ENCODE measurements at places on chromosomes 5 and 9. TPM values are rescaled to one million over a fixed set of nuclear protein-coding genes. Genes with fewer than 3 reads are reported as not detected.

GRCh38 chr9:86721843-86722705 lies 225.2 kb downstream of the GAS1 start:
- peak; percentile 76 for DNase-seq

FAM163B gene
- polyA plus RNA-seq, result 0.86 TPM

- no peak for DNase-seq
These were observed 30.0 kb downstream of the NKD2 start for GRCh38 chr5:1038417-1039209.

- DNase-seq, result peak; percentile 21
These were observed 687 bp downstream of the LYSMD3 start for GRCh38 chr5:90528601-90529193.

- no peak for DNase-seq
These were observed 25.4 kb upstream of the ZSWIM6 start for GRCh38 chr5:61306531-61307131.

DNA sequence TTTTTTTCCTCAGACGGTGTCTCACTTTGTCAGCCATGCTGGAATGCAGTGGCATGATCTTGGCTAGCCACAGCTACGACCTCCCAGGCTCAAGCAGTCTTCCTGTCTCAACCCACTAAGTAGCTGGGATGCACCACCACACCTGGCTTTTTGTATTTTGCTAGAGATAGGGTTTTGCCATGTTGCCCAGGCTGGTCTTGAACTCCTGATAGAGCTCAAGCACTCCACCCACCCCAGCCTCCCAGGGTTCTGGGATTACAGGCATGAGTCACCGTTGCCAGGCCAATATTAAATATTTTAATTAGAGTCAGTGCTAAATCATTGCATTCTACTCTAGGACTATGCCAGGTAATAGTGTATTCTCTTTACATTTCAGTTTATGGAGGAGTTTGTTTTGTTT lies 41.5 kb downstream of the UBE2R2 start:
- no peak for DNase-seq

TMEM232 gene
- polyA plus RNA-seq, result 1.5 TPM

GAS1 gene
- 46.3 TPM for polyA plus RNA-seq

DNA sequence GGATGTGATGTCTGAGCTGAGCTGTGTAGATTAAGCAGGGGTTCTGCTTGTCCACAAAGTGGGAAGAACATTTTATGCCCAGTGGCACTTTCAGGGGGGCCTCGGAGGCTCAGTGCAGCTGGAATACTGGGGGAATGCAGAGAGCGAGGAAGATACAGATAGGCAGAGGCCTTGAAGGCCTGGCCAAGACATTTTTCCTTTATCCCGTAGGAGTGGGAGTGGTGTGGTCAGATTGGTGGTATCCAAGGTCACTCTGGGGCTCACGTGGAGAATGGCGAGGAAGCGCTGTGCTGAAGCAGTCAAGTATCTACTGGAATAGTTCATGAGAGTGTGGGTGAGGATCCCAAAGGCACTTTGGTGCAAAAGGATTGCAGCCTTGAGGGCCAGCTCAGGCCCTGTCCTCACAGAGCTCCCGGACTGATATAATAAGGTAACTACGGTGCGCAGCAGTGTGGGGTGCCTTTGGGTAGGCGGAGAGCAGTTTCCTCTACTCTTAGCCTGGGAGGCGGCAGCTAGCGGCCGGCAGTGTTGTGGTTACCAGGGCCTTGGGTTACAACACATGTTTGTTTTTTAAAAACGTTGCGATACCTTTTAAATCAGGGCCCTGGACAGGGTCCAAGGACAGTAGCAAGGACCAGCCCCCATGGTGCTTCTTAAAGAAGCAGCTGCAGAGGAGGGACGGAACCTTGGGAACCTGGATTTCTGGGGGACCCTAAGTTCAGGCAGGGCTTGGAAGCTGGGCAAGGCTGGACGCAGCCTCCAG lies 10.8 kb upstream of the CCDC69 start:
- no peak for DNase-seq
